ENCODE measurements at places on chromosomes 7 and 10. TPM values are rescaled to one million over a fixed set of nuclear protein-coding genes. Genes with fewer than 3 reads are reported as not detected.

GRCh38 chr7:159105832-159106811 lies 38.5 kb downstream of the VIPR2 start:
- no peak for DNase-seq
- H3K36me3 ChIP-seq, result no peaks in the 10 kb centered on the region
- no peak overlapping the region for H3K4me3 ChIP-seq
- H3K4me1 ChIP-seq, result peaks cover 75% of the 10 kb centered on the region
- peak overlapping the region; percentile 5 for H3K27ac ChIP-seq

CPN1 gene
- polyA plus RNA-seq, result not detected

NAT16 gene
- 0.64 TPM for polyA plus RNA-seq

USP54 gene
- polyA plus RNA-seq, result 6.5 TPM

DNA sequence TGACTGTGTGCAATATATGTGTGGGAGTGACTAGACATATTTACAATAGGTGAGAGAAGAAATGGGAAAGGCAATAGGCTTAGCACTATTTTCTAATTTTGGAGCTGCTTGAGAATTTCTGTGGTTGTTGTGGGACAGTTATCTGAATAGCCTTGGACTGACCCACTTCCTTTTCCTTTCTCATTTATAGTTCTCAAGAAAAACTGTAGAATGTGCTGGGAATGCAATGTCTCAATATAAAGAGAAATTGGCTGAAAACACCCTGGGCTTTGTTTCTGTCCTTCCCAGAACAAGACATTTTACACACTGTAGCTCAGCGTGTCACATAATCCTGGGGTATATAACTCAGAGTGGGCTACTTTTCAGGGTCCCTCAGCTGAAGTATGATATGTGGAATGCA lies 153.0 kb upstream of the RHOBTB1 start:
- H3K4me3 ChIP-seq, result no peak overlapping the region
- no peak for DNase-seq
- H3K27ac ChIP-seq, result no peak overlapping the region
- no peaks in the 10 kb centered on the region for H3K27me3 ChIP-seq
- H3K36me3 ChIP-seq, result no peaks in the 10 kb centered on the region

GRCh38 chr7:98232799-98233198 lies 19.2 kb downstream of the TECPR1 start:
- H3K27ac ChIP-seq, result no peak overlapping the region
- no peaks in the 10 kb centered on the region for H3K36me3 ChIP-seq
- no peak overlapping the region for H3K4me3 ChIP-seq
- H3K4me1 ChIP-seq, result no peaks in the 10 kb centered on the region
- no peak for DNase-seq
- no peaks in the 10 kb centered on the region for H3K27me3 ChIP-seq

DNA sequence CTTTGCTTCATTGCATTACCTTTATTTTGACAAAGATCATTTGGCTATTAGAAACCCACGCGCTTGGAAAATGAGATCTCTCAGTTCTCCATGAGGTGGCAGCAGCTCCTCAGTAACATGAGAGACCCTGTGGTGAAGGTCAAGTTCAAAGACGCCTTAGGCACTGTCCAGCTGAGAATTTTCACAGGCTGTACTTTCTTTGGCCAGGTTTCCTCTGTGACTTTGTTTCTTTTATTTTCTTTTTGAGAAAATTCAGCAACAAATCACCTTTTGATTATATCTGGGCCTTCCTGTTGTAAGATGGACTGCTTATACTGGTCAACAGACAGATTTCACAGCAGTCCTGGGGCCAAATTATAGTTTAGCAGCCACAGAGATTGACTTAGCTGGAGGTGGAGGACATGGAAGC lies 54.5 kb downstream of the RAB18 start:
- no peaks in the 10 kb centered on the region for H3K4me1 ChIP-seq
- H3K4me3 ChIP-seq, result no peak overlapping the region
- H3K36me3 ChIP-seq, result no peaks in the 10 kb centered on the region
- H3K27me3 ChIP-seq, result no peaks in the 10 kb centered on the region

ACBD7 gene
- polyA plus RNA-seq, result 0.54 TPM

DNA sequence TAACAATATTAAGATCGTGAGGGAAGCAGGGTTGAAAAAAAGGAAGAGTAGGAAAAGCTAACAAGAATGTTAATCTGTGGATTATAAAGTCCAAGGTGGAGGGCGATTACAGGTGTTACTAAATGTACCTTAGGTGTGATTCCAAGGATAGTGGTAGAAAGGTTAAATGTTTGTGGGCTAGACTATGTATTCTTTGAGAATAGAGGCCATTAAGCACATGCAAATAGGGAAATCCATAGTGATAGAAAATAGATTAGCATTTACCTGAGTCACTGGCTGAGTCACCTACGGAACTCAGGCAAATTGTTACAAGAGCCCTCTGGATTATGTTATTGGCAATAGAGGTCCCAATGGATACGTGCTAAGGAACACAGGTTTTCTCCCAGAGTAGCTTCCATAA lies 9.0 kb downstream of the MGAM2 start:
- no peaks in the 10 kb centered on the region for H3K36me3 ChIP-seq
- no peaks in the 10 kb centered on the region for H3K4me1 ChIP-seq
- peaks cover 34% of the 10 kb centered on the region for H3K27me3 ChIP-seq
- DNase-seq, result no peak

- H3K4me3 ChIP-seq, result no peak overlapping the region
- no peaks in the 10 kb centered on the region for H3K36me3 ChIP-seq
- H3K27ac ChIP-seq, result no peak overlapping the region
- peaks cover 5% of the 10 kb centered on the region for H3K27me3 ChIP-seq
- no peaks in the 10 kb centered on the region for H3K4me1 ChIP-seq
- DNase-seq, result no peak
Observed at GRCh38 chr10:132496360-132497062, 41.1 kb upstream of the INPP5A start.

TYW1B gene
- polyA plus RNA-seq, result 1.4 TPM

DNA sequence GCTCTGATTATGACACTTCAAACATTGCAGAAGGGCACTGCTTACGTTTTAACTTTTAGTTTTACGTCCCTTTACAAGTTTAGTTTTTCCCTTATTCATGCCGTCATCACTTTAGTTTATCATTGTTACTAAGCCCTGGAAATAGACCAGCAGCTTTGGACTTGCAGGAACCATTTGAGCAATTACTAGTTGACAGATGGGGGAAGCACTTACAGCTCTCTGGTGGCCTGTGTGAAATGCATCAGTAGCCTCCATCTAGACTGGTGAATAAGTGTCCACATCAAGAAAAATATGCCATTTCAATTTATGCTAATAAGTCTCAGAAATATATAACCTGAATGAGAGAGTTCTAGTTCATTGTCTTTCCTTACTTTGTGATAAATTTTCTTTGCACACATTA lies 194.9 kb upstream of the GRM3 start:
- no peaks in the 10 kb centered on the region for H3K27me3 ChIP-seq
- DNase-seq, result no peak
- H3K4me3 ChIP-seq, result no peak overlapping the region

GRCh38 chr7:75628055-75628454 lies 110.7 kb downstream of the HIP1 start:
- DNase-seq, result no peak
- H3K4me1 ChIP-seq, result peaks cover 5% of the 10 kb centered on the region
- H3K27ac ChIP-seq, result no peak overlapping the region
- no peak overlapping the region for H3K4me3 ChIP-seq
- no peaks in the 10 kb centered on the region for H3K27me3 ChIP-seq
- no peaks in the 10 kb centered on the region for H3K36me3 ChIP-seq

DNA sequence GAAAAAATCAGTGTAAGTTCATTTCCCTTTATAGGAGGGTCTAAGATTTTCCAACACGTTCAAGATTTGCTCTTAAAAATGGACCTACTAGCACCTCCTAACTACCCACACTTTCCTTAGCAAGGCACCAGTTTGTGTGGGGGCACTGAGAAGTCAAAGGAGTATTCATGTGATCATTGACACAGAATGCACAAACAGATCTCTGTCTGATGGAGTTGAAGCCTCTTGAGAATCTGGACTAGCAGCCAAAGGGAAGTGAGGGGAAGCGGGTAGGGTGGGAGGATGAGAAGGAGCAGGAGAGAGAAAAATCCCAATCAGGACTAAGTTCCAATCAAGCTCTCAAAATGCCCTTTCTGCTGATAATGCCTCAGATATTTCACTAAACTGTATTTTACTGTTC lies 4.1 kb downstream of the MMS19 start:
- H3K27ac ChIP-seq, result no peak overlapping the region
- H3K4me1 ChIP-seq, result peaks cover 19% of the 10 kb centered on the region
- H3K4me3 ChIP-seq, result no peak overlapping the region
- peaks cover 16% of the 10 kb centered on the region for H3K36me3 ChIP-seq
- DNase-seq, result no peak
- H3K27me3 ChIP-seq, result no peaks in the 10 kb centered on the region

NCF1 gene
- 0.05 TPM for polyA plus RNA-seq

MPP7 gene
- polyA plus RNA-seq, result 0.02 TPM

DNA sequence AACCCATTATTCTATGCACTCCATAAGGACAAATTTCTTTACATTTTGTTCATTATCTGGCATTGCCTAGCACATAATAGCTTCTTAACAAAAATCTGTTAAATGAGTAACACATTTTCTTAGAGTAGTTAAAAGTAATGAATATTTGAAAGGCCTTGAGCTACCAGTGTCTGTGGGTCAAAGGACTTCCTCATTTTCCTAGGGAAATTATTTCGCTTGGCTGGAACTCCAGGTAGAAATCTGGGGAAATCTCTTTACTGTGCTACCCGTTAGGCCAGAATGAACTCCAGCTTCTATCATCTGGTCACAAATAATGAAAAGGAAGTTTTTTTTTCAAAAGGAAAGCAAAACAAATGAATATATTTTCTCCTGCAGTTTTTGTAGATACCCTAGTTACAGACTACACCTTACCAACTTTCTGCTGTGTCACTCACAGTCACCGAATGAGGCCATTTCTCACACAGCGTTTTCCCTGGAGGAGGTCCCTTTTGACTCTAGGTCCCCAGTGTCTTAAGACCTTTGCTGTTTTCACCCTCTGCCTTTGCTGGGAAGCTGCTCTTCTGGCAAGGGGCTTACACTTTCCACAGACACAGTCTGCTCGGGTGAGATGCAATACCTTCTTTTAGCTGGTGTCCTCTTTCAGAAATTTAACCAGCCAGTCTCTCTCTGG lies 1.6 kb downstream of the SAMD9L start:
- no peaks in the 10 kb centered on the region for H3K27me3 ChIP-seq
- no peak for DNase-seq
- peak overlapping the region; percentile 54 for H3K27ac ChIP-seq
- H3K36me3 ChIP-seq, result peaks cover 4% of the 10 kb centered on the region

GRCh38 chr10:116597543-116597942 lies 6.8 kb downstream of the PNLIPRP1 start:
- no peak overlapping the region for H3K4me3 ChIP-seq
- no peaks in the 10 kb centered on the region for H3K27me3 ChIP-seq
- no peak overlapping the region for H3K27ac ChIP-seq
- H3K4me1 ChIP-seq, result no peaks in the 10 kb centered on the region
- H3K36me3 ChIP-seq, result no peaks in the 10 kb centered on the region

PPIF gene
- 73.8 TPM for polyA plus RNA-seq

- H3K4me1 ChIP-seq, result no peaks in the 10 kb centered on the region
- no peak for DNase-seq
- H3K27ac ChIP-seq, result no peak overlapping the region
- H3K36me3 ChIP-seq, result no peaks in the 10 kb centered on the region
- no peak overlapping the region for H3K4me3 ChIP-seq
- H3K27me3 ChIP-seq, result peaks cover 24% of the 10 kb centered on the region
Observed at GRCh38 chr10:44387853-44388251, 3.0 kb upstream of the CXCL12 start.

GIMAP1 gene
- polyA plus RNA-seq, result not detected

GRCh38 chr10:50585921-50586739 lies 37.6 kb downstream of the SGMS1 start:
- no peak overlapping the region for H3K4me3 ChIP-seq
- H3K36me3 ChIP-seq, result peaks cover 12% of the 10 kb centered on the region
- no peak overlapping the region for H3K27ac ChIP-seq
- H3K27me3 ChIP-seq, result no peaks in the 10 kb centered on the region
- DNase-seq, result no peak

DNA sequence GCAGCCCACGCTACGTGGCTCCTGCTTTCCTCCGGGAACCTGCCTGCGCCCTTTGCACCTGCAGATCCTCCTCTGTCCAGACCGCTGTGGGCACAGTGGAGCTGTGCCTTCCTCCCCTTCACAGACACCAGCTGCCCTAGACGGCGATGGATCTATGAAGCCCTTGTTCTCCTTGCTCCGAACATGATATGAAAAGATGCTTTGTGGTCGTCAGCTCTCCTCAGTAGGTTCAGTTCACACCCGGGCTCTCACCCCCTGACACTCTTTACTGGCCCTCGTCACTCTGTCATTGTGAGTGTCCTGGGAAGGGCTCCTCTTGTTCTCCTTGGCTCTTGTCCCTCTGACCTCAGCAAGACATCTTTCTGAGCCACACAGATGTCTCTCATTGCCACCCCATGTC lies 4.2 kb downstream of the ZNF488 start:
- H3K27ac ChIP-seq, result no peak overlapping the region
- no peaks in the 10 kb centered on the region for H3K27me3 ChIP-seq
- peak; percentile 8 for DNase-seq
- H3K4me3 ChIP-seq, result no peak overlapping the region
- no peaks in the 10 kb centered on the region for H3K4me1 ChIP-seq

DNA sequence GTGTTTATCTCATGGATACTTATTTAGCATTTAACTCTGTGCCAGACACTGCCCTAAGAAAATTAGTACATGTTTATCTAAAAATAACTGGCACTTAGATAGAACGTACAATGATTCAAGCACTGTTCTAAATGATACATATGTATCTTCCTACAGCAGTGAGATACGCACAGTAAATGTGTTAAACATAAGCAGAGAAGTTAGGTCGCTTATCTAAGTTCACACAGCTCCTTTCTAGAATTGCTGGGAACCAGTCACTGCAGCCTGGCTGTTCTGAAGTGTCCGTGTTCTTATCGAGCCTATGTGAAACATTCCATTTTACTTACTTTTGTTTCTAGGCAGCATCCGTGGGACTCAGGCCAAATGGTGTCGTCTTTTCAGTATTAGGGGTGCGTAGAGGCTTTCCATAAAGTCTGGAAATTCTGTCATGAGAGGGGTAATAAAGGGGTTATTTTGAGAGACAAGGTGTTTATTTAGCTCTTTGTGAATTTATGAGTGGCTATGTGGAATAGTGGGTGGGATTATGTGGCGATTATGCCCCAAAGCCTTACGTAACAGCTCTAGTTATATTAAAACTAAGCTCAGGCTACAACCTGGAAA lies 186.9 kb downstream of the SND1 start:
- H3K27ac ChIP-seq, result no peak overlapping the region
- DNase-seq, result no peak
- no peaks in the 10 kb centered on the region for H3K4me1 ChIP-seq
- H3K4me3 ChIP-seq, result no peak overlapping the region
- H3K36me3 ChIP-seq, result peaks cover 10% of the 10 kb centered on the region

ITPRIP gene
- polyA plus RNA-seq, result 22.1 TPM

DNA sequence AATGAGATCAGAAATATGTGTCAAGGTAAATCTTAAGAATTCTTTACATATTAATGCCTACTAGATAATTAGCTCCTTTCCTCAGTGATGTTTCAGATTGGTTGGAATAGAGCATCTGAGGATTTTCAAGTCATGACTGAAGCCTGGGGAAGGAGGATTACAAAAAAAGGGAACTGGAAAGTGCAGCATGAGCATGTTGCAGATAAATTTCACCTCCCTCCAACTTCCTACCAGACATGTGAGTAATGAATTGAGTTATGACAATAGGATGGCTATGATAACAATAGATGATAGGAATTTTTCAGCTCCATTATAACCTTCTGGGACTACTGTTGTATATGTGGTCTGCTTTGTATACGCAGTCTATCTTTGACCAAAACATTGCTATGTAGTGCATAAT lies 104.2 kb upstream of the RAB18 start:
- H3K36me3 ChIP-seq, result no peaks in the 10 kb centered on the region
- no peak overlapping the region for H3K4me3 ChIP-seq
- no peak overlapping the region for H3K27ac ChIP-seq
- no peaks in the 10 kb centered on the region for H3K27me3 ChIP-seq
- no peaks in the 10 kb centered on the region for H3K4me1 ChIP-seq
- DNase-seq, result no peak

GRCh38 chr7:16660702-16661464 lies 14.9 kb downstream of the BZW2 start:
- no peak for DNase-seq
- no peaks in the 10 kb centered on the region for H3K36me3 ChIP-seq
- no peak overlapping the region for H3K4me3 ChIP-seq
- no peaks in the 10 kb centered on the region for H3K27me3 ChIP-seq
- H3K27ac ChIP-seq, result peak overlapping the region; percentile 46
